ENCODE measurements at places on chromosomes 3 and 15. TPM values are rescaled to one million over a fixed set of nuclear protein-coding genes. Genes with fewer than 3 reads are reported as not detected.

GRCh38 chr3:176633511-176633910, 563.8 kb downstream of the TBL1XR1 start:
- DNase-seq: peak; percentile 39

DNA sequence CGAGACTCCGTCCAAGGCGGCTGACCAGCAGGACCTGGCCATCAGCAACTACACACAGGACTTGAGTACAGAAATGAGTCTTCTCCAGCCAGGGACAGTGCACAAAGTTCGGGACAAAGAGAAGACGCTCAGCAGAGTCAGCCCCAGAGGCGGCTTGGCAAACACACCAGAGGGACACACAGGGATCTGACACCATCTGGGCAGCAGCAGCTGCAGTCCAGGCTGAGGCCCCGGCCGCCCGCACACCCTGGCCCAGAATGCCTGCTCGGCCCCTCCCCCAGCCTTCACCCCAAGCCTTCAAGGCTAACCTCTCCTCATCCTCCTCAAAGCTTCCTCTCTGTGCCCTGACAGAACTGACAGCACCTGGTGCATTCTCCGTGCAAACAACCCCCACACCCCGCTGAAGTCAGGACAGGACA, 61.1 kb downstream of the XXYLT1 start:
- DNase-seq: no peak

The PLA2G4D gene
- total RNA-seq: not detected

GRCh38 chr3:11201251-11202019, 47.1 kb downstream of the HRH1 start:
- DNase-seq: peak; percentile 48

DNA sequence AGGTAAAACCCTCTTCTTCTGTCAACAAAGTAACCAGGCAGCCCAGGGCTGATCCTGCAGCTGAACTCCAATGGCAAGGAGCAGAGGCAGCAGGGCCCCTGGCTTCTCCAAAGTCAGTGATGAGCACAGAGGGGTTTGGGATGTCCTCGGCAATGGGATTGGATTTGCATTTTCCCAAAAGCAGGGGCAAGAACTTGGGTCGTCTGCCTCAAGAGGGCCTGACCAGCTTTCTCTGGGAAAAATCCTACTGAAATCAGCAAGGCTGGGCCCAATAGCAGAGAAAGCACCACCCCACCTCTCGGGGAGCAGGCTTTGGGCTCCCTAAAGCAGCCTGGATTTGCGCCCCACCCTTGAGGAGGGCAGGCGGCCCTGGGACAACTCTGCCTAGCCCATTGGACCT, 210.0 kb upstream of the IGF1R start:
- no peak for DNase-seq

DNA sequence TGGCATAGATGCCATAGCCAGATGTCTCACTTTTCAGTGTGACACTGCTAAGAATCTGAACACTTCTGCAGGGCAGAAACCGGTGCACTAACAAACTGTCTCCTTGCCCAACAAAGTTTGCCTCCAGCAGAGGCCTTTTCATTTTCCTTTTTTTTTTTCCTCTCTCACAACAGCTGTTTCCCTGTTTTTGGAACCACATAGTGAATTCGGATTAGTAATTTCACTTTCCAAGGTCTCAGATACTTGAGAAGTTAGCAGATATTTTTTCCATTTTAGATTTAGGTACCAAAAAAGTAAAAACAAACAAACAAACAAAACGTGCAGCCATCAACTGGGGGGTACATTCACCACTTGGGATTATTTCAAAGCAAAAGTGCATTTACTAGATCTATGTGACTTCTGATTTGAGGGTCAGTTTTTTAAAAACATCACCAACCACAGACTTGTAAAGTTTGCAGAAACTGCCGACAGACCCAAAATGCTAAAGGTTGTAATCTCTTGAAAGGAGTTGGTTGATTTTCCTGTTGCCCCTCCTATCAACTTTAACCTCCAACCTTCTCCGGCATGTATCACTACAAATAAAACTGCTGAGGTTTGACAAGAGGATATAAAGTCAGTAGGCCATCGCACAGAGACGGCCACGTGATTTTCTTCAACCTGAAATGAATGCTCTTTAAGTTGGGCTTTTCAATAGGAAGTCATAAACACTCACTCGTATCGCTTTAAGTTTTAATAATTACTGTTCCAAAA, 169.1 kb downstream of the CDIN1 start:
- no peak for DNase-seq

All from Daoy (cell line).